ENCODE measurements at places on chromosomes 4 and X. TPM values are rescaled to one million over a fixed set of nuclear protein-coding genes. Genes with fewer than 3 reads are reported as not detected.

DNA sequence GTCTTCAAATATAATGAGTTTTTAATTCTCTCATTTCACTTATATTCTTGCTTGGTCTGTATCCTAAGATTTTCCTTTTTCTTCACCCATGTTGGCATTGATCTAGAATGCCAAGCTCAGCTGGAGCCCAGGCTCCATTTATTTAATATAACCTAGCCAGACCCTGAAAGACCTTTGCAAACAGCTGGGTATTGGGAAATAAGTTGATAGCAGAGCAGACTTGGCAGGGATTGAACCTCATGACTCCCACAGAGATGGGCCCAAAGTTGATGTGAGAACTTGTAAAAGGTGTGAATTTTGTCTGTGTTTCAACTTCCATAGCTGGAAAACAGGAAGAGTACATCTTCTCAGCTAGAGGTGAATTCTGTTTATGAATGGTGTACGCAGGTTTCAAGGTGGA lies 59.5 kb downstream of the SH2D1A start:
- DNase-seq = no peak

Gene SATL1
- not detected for total RNA-seq

DNA sequence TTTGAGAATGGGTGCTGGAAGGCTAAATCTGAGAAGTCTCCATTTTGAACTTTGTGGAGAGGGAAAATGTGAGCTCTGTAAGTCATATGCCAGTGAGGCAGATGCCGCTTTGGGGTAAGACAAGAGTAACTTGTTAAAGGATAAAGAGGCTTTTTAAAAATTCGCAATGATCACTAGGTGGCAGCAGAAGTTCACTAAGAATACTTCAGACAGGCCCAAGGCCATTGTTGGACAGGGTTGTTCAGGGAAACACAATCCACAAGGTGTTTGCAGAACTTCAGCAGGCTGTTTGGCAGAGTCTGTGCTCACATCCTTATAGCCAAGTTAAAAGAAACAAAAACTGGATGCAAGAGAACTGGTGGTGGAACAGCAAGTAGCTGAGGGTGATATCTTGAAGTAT lies 13.7 kb upstream of the PIGA start:
- DNase-seq = peak; percentile 22

DNA sequence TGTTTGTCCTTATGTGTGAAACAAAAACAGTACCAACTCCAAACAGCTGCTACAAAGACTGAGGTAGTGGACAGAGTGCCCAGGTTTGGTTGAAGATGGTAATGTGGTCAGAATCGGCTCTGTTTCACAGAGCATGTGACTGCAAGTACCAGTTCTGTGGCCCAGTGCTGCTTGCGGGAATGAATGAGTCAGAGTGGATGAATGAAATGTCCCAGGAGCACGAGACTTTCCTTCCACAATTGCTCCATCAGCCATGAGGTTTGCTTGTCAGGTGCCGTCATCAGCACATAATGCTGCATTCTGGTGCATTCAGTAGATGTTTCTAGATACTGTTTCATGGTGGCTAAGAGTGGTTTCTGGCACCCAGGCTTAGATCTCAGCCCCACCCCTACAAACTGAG lies 84.2 kb downstream of the GPR143 start:
- DNase-seq = no peak

Gene GSX2
- total RNA-seq = 1.8 TPM

Gene HTN3
- not detected for total RNA-seq

Gene SPATA4
- total RNA-seq = not detected

DNA sequence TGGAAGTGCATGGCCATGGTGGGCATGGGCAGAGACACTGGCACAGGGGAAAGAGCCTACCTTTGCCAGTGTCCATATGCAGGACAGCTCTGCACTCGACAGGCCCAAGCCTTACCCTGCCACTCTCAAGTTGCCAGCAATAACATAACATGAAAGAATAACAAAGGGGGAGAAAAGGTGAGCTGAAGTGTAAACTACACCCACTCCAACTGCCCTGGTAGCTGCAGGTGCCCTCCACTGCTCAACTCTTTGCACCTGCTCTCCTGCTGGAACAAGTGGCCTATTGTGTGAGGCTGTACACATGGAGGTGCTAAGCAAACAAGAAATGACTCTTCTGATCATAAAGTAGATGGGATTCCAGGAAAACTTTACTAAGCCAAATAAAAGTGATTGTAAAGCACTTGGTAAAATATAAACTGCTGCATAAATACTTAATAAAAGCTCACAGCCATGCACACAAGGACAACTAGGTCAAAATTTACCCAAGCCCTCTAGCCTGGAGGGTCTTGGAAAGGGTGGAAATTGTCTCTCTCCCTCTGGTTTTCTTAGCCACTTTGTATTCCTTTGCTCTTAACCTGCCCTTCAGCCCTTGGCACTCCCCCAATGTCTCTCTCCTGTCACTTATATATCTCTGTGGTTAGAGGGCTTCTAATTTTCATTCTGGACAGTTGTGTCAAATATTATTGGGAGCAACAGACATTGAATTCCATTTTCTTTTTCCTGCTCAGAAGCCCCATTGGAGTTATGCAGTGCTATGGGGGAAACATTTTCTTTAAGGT lies 261.2 kb upstream of the GPC4 start:
- no peak for DNase-seq
